PC-9 (cell line): ENCODE measurements at places on chromosomes 4 and X. TPM values are rescaled to one million over a fixed set of nuclear protein-coding genes. Genes with fewer than 3 reads are reported as not detected.

PNCK gene
- 1.0 and 4.4 TPM in 2 replicates for total RNA-seq

SCLT1 gene
- 15.9 and 16.9 TPM in 2 replicates for total RNA-seq

ASB12 gene
- total RNA-seq, result not detected in 2 replicates

TSPAN7 gene
- not detected in 2 replicates for total RNA-seq

PDCL2 gene
- not detected in 2 replicates for total RNA-seq

P2RY4 gene
- total RNA-seq, result 0.50 and 0.65 TPM in 2 replicates

ABCE1 gene
- total RNA-seq, result 55.1 and 60.6 TPM in 2 replicates

BEX5 gene
- not detected in 2 replicates for total RNA-seq

HAND2 gene
- not detected in 2 replicates for total RNA-seq

GLRB gene
- 7.0 and 7.3 TPM in 2 replicates for total RNA-seq

TRIM61 gene
- total RNA-seq, result 0.61 and 0.70 TPM in 2 replicates

PAGE1 gene
- total RNA-seq, result not detected in 2 replicates

BOD1L1 gene
- 33.6 and 40.4 TPM in 2 replicates for total RNA-seq

NAP1L2 gene
- not detected in 2 replicates for total RNA-seq

SPATA18 gene
- total RNA-seq, result 0.13 and 0.20 TPM in 2 replicates

DNA sequence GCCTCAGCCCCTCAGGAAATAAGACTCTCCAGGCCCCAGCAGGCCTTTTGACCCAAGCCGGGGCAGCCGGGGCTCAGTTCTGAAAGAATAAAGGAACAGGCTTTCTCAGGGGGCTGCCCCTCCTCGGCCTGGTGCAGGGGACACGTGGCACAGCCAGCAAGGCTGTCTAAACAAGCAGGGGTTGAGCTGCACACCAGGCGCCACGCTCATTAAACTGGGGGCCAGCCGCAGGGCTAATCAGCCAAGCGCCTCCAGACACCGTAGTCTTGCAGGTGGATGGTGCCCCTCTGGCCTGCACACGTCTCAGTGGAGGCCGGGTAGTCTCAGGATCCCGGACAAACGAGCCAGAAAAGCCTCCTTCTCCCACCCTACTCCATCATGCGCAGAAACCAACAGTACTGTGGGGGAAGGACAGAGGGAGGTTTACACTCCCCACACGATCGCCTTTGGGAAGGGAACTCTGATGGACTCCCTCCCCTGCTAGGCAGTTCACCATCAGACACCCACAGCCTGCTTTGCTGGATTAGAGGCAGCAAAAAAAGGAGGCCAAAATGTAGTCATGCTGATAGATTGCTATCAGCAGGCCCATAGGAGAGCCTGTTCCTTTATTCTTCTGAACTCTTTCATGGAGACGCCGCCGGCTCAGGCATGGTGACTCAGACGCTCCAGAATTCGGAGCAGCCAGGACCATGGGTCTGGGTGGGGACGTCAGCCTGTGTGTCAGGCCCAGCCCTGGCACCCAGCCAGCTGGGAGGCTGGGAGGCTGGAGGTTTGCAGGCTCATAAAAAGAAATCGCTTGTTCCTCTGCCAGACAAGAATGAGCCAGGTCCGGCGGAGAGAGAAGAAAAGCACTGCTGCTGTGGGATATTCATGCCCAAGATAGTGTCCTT is 342.4 kb downstream of the BCOR start:
- DNase-seq, result no peak

DNA sequence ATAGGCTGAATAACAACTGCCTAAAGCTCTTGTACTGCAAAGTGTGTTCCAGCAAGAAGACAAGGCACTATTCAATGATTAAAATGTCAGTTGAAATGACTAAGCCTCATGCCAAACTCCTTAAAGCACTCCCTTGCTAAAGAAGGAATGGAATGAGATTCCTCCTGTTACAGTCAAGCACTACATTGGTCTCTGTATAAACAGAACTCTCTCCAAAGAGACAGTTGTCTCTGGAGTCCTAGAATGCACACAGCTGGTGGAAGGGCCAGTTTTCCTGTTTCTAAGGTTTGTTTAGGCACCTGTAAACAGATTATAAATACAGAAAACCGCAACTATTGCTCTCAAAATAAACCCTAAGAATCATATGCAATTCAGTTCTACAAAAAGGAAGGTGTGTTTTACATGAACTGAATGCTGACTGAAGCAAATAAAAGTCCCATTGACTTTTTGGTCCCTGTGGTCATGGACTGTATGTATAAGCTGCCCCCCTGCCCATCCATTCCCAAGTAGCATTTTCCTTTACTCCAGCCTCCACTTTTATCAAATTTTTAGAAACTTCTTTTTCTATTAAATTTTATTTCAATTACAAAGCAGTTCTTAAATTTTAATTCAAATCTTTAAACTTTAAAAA is 47.0 kb downstream of the FAT1 start:
- DNase-seq, result peak; percentile 72

DNA sequence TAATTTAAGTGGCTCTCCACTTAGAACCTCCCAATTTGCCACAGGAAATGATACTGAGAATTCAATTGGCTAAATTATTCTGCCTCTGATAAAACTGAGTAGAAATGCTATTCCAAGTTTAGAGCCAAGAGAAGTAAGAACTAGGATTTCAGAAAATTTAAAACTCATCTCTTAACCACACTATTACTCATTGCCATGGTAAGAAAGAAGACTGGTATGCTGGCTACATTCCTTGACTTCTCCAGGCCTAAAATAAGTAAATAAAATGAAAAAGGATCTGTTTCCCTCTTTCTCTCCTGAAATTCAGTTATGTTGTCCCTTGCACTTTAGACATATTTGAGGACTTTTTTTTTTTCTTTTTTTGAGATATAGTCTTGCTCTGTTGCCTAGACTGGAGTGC is 23.3 kb downstream of the ZNF280C start:
- DNase-seq, result no peak

GRCh38 chr4:170102426-170102825 is 12.7 kb upstream of the AADAT start:
- DNase-seq, result no peak

- no peak for DNase-seq
Measured at GRCh38 chr4:181702864-181703495, 540.2 kb upstream of the TENM3 start.

DNA sequence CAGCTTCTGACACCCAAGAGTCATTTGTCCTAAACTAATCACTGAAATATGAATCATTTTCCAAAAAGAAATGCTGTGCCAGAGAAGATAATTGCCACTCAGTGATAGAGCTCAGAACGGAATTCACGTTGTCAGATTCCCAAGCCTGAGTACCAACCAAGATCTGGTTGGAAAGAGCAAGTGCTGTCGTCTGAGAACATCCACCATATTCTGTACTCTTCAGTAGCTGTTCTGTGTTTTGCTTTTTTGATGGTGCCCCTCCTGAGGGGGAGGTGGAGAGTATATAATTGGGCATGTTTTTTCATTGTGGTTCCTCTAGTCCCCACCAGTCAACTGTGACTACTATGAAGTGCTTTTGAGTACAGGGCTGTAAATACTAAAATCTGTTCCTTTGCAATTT is 13.2 kb downstream of the RUFY3 start:
- DNase-seq, result no peak

DNA sequence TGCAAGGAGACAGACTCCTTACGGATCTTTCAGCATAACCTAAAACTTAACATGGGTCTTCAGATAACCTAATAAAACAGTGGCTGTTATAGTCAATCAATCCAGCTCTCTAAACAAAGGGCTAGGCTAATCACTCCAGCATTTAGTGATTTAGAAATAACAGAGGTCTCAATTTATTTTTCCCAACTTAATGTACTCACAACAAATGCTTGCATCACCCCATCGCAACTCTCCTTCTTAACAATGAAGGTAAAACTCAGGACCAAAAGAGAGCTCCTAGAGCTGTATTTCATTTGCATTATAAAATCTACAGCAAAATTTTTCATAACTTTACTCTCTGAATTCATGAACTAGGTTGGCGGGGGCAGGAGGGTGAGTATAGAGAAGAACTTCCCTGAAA is 1.1 kb downstream of the LIN54 start:
- DNase-seq, result no peak

GRCh38 chrX:133390676-133391075 is 24.6 kb downstream of the GPC4 start:
- DNase-seq, result no peak

DNA sequence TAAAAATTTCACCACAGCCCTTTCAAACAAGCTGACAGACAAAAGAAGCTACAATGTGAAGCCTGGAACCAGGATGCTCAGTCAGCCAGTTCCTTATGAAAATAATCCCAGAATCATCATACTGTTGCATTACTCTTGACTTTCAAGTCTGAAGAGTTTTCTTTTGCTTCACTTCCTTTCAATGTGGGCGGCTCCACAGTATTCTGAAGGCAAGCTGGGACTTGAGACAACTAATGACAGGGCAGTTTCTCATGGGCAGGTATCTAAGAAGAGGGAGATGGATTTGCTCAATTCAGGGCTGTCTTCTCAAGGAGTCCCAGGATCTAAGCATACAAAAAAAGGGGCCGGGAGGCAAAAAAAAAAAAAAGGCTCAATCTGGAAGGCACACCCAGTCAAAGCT is 173.4 kb downstream of the PAPSS1 start:
- no peak for DNase-seq

- no peak for DNase-seq
Measured at GRCh38 chr4:158930639-158930972, 161.8 kb downstream of the FNIP2 start.

- no peak for DNase-seq
Measured at GRCh38 chr4:169628579-169628978, 8.2 kb downstream of the CLCN3 start.

DNA sequence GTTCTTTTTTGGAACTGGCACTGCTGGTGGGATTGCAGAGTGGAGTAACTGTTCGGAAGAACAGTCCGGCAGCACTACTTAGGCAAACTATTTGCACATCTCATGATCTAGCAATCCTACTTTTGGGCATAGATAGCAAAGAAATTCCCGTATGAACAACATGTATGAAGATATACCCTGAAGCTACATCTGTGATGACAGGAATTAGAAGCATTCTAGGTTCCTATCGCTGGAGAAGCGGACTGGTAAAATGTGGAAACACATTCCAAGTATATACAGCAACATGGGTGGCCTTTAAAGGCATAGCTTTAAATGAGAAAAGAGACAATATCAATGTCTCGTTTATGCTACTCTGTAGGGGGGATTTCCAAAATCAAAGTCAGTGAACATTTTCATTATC is 3.1 kb downstream of the DCAF16 start:
- no peak for DNase-seq

DNA sequence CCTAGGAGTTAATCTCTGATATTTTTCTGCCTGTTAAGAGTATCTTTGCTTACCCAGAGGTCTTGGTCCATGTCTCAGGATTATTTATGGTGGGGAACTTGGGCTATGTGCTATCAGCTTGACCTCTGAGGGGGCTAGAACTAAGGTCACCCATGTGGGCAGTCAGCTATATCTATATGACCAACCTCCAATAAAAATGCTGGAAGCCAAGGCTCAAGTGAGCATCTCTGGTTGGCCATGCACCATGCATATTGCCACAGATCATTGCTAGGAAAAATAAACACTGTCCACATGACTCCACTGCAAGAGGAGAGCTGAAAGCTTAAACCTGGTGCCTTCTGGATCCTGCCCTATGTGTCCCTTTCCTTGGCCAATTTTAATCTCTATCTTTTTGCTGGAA is 196.5 kb upstream of the SLC7A11 start:
- DNase-seq, result no peak

- no peak for DNase-seq
Measured at GRCh38 chr4:31741326-31741725, 1021.2 kb downstream of the PCDH7 start.

DNA sequence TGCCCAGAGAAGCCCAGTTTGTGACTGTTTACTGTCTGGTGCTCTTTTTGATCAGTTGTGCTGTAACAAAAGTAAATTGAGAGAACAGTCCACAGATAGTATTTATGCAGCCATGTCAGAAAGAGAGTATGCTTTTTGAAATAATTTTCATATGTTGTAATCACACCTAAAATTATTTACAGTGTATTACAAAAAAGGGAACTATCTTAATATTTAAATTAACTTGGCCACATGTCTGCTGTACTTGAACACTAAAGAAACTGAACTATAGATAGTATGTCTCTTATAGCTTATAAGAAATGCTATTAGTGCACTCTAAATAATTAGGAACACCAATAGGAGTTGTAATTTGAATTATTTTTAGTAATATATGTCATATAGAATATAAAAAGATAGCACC is 30.2 kb downstream of the KIAA0232 start:
- DNase-seq, result no peak

DNA sequence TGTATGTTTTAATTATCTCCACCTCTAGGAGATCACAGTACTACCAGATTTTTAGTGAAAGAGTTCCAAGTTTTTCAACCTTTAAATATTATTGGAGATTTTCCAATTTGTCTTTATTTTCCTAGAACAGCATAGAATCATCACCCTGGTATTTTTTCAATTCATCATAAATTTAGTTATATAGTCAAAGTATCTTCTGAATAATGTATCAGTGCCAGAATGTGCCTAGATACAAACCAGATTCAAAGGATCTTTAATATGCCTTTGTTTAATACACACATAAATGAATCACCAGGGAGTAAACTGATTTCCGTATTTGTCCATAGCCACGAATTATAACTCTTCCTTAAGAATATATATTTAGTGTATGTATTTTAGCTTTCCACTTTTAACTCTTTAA is 1373.1 kb downstream of the STIM2 start:
- DNase-seq, result no peak

DNA sequence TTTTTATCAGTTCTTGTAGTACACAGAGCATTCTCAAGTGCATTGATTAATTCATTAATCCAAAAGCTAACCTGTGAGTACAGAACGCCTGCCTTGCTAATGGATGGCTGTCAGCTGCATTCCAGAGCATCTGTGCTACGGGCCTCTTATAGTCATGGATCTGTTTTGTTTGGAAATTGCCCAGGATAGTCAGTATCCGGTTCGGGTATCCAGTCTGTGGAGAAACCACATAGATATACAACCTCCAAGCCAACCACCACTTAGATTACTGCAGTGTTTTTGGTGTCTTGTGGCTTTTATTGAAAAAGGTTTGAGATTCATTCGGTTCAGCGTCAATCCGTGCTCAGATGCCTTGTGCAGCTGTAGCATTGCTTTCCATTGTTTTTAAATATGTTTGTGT is 4.0 kb downstream of the LAP3 start:
- no peak for DNase-seq

DNA sequence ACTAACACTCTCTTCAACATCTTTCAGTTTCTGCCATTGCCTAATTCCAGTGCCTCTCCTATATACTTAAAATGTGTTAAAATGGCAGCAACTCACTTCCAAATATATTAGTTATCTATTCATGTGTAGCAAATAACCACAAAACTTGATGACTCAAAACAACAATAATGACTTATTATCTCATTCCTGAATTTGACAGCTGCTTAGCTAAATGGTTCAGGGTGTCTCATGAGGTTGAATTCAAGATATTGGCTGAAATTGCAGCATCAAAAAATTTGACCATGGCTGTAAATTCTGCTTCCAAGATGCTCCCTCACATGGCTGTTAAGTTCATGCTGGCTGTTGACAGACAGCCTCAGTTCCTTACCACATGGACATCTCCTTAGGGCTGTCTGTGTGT is 25.3 kb downstream of the PITX2 start:
- DNase-seq, result no peak

- DNase-seq, result no peak
Measured at GRCh38 chr4:5220028-5220427, 168.7 kb downstream of the STK32B start.

GRCh38 chr4:177375372-177375771 is 65.7 kb downstream of the NEIL3 start:
- DNase-seq, result no peak
